ENCODE measurements at places on chromosomes 1 and 21.

DNA sequence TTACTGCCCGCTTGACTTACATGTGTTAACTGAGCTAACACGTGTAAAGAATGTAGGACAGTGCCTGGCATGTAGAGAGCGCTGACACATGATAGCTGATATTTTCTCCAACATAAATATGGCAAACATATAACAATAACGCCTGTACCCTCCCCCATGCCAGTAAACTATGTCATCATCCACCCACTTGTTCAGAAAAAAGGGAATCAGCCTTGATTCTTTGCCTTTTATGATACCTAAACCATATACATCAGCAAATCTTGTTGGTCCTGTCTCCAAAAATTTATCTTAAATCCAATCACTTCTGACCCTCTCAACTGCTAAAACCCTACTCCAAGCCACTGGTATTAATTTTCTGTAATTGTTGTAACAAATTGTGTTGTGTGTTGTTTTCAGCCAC is 1.1 kb upstream of the ZNF692 start:
- no peak for DNase-seq

DNA sequence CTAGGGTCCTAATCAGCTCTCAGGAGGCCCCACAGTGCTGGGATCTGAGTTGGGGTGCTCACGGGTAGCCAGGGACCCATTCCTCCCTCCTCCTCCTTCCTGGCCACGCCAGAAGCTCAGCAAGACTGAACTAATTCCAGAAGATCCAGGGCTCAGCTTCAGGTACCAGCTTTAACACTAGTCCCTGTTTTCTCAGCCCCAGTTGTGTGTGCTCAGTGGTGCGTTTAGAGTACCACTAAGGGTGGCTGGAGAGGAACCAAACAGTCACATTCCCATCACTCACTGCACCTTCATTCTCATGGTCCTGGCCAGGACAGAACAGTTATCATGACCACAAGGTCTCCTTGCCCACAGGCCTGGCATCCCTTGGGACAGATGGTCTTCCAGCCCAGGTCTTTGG is 20.8 kb downstream of the PKP1 start:
- DNase-seq, result no peak

- DNase-seq, result no peak
Measured at GRCh38 chr1:204011426-204011825, 61.5 kb upstream of the SOX13 start.

- DNase-seq, result peak; percentile 40
Measured at GRCh38 chr1:166479052-166479631, 312.3 kb upstream of the FAM78B start.

DNA sequence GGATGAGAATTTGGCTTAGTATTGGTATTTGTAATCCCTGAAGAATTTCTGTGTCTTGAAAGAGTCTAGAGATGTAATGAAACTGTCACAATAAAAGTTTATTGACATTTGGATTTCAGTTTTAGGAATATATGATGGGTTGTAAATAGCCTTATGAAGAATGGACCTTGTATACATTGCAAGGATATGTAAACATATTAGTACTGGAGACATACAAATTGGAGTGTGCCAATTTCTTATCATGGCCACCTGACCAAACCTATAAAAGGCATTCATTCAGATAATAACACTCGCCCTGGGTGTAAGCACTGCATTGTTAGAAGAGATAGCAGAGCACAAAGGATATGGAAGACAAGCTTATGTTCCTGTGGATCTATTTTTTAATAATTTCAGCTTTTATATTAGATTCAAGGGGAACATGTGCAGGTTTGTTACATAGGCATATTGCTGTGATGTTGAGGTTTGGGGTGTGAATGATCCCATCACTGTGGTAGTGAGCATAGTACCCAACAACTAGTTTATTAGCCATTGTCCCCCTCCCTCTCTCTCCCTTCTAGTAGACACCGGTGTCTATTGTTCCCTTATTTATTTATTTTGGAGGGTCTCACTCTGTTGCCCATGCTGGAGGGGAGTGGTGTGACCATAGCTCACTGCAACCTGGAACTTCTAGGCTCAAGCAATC is 8.6 kb downstream of the S1PR1 start:
- DNase-seq, result no peak

GRCh38 chr1:21814241-21814918 is 2.3 kb downstream of the LDLRAD2 start:
- DNase-seq, result no peak

- peak; percentile 99 for DNase-seq
Measured at GRCh38 chr1:234997201-234997895, 131.3 kb downstream of the TOMM20 start.

GRCh38 chr1:51621841-51622454 is 5.1 kb downstream of the OSBPL9 start:
- DNase-seq, result no peak

GRCh38 chr1:185412385-185413087 is 95.5 kb upstream of the IVNS1ABP start:
- DNase-seq, result no peak

- DNase-seq, result no peak
Measured at GRCh38 chr1:88327391-88328267, 356.4 kb upstream of the PKN2 start.

DNA sequence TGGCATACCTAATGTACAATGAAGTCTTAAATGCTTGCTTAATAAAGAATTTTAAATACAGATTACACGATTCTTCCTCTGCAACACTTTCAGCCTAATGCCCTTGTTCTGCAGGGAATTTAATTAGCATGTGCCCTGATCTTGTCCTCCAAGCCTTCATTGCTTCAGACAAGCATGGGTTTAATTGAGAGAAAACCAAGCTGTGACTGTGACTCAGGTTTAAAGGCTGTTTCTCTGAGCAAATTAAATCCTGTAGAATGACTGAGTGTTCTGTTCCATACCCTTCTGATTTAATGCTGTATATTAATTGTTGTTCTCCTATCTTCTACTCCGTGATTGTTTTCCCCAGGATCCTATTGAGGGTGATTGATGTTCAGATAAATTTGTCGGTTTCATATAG is 269.0 kb upstream of the PRMT6 start:
- DNase-seq, result no peak

GRCh38 chr1:104593413-104594187 is 843.9 kb downstream of the AMY1C start:
- DNase-seq, result no peak

- DNase-seq, result no peak
Measured at GRCh38 chr1:98842241-98842640, 162.4 kb downstream of the PLPPR5 start.

- no peak for DNase-seq
Measured at GRCh38 chr21:42222821-42223390, 4.0 kb downstream of the ABCG1 start.

DNA sequence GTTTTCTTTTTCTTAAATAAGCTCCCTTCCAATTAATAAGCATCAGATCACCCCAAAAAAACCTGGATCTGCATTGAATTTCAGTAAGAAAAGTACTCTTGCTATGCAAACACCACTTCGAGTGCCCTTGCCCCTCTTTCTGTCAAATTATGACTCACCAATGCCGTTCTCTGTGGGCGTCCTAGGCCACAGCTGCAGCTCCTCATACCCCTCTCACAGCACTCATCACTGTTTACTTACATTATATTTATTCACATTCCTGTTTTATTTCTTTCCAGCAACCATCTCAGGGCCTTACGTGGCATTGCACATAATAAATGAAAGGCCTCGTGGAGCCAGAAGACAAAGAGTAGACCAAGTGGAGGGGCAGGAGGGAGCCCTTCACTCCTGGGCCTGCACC is 99.1 kb upstream of the CTTNBP2NL start:
- no peak for DNase-seq

DNA sequence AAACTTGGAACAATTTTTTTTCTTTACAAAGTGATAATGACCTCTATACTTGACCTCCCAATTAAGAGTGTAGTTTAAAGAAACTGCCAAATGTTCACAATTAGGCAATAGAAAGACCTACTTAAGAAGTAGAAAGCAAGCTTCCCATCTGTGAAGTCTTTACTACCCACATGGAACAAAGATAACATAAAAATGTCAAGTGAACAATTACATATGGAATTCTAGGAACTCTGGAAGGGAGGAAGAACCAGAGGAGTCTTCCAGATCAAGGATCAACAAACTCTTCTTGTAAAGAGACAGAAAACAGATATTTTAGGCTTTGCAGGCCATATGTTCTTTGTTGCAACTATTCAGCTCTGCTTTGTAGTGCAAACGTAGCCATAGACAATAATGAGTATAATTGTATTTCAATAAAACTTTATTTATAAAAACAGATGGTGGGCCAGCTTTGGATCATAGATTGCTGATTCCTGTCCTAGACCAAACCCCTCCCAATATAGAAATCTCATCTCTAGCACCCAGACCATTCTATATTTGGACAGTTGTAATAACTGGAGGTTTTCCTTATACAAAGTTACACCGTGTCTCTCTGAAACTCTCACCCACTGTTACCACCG is 68.4 kb upstream of the MAGI3 start:
- no peak for DNase-seq

- no peak for DNase-seq
Measured at GRCh38 chr1:55190109-55190508, 25.1 kb downstream of the USP24 start.

- DNase-seq, result no peak
Measured at GRCh38 chr1:168210312-168210711, 15.5 kb upstream of the SFT2D2 start.

- no peak for DNase-seq
Measured at GRCh38 chr1:2103266-2103900, 53.2 kb downstream of the PRKCZ start.

DNA sequence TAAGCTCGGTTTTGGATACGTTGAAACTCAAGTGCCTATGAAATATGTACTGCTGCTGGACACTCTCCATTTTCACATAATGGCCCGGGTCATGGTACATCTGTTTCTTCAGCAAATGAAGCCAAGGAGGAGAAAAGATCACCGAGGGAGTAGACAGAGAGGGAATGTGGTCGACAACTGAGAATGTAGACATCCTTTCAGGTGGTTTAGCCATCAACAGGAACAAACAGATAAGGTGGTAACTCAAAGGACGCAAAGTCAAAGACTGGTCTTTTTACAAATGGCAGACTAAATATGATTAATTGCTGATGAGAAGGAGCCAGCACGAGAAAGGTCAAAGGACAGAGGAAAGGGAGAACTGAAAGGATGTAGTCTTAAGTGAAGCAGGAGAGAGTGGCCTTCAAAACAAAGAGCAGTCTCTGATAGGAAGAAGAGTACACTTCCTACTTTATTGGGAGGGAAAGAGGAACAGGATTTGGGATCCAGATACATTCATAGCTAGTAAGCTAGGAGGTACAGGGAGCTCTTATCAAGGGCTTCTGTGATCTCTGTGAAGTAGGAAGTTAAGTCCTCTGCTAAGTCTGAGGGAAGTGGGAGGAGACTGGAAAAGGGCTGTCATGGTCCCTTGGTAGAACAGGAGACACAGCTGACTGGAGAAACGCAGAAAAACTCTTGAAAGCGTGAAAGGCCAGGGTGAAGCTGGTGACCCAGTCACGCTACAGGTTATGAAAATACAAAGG is 28.3 kb downstream of the NUP133 start:
- no peak for DNase-seq

- peak; percentile 27 for DNase-seq
Measured at GRCh38 chr1:89631816-89632656, 884 bp upstream of the LRRC8C start.

- no peak for DNase-seq
Measured at GRCh38 chr1:87673748-87674147, 345.1 kb downstream of the LMO4 start.

All from uterus (tissue), 4 donors.